ENCODE measurements at places on chromosomes 2 and 18.
A peak's percentile ranks its signal among the peaks of the same experiment; 100 is the strongest.

DNA sequence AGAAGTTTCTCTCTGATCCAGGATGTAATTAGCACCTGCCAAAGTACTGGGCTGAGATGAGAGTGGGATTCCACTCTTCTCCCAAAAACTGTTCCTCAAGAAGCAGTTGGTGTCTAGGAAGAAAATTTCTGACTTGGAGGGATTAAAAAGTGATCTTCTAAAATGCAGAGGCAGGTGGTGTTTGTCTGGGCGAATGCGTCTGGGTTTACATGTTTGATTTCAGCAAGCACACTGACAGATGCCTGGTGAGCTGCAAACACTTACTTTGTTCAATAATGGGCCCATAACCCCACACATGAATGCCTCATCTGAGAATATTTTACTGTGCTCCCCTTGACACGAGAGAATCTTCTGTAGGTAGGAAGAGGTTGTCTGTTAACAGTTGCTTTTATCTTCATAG is 24.3 kb upstream of the KCNF1 start:
- no peak for DNase-seq

DNA sequence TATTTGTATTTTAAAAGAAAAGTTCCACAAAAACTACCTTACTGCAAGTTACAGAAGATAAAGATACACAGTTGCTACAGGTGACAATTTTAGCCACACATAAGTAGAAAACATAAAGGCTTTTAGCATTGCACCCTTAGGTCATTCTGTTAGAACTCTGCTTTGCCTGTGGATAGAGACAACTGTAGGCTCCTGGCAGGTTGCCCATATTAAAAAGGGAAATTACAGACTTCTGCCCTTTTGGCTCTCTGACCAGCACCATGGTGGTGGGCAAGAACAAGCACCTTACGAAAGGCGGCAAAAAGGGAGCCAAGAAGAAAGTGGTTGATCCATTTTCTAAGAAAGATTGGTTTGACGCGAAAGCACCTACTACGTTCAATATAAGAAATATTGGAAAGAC is 223.3 kb downstream of the MC4R start:
- no peak for DNase-seq

DNA sequence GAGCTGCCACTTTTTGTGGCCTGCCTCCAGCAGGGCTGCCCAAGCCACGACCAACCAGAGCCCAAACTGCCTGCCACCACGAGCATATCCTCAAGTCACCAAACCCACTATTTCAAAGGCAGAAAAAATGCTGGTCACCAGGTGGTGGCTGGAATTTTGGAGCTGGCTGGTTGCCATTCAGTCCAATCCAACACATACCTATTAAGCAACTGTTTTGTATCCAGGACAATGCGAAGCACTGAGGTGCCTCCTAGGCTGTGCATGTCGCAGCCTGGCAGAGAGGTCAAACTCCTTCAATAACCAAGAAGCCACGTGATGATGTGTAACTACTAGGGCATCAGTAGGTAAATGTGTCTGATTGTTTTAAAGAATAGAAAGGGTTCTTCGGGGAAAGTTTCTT is 108.3 kb upstream of the PPP1CB start:
- no peak for DNase-seq

GRCh38 chr2:120345608-120346007 is 328 bp upstream of the INHBB start:
- DNase-seq = no peak

DNA sequence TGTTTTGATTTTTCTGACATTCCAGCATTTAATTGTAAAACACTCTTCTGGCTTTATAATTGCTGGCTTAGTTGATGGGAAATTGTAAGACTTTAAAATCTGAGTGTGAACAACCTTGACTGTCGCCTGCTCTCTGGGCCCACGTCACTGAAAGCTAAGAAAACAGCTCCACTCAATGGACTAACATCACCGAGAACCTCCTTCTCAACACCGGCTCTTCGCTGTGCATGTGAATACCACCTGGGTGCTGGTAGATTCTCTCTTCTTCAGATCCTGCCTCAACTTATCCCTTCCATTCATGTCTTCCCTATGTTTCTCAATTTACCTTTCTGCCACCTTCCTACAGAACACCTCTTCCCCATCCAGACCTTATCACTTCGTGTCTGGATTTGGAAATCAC is 523.1 kb upstream of the ID2 start:
- no peak for DNase-seq

GRCh38 chr2:219125225-219125885 is 35.3 kb downstream of the NHEJ1 start:
- no peak for DNase-seq

DNA sequence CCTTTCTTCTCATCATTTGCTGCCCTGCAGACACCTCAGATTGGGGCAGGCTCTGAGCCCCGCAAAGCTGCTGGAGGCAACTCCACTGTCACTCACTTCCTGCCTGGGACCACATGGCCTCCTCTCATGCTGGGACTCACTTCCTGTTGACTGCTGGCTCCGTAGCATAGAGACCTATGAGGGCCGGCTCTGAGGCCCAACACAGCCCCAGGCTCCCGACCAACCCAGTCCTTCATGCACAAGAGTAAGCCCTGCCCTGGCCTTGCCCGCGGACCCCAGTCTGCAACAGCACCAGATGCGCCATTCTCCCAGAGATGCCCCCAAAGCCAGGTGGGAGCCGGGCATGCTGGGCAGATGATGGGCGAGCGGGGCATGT is 55.7 kb downstream of the DNMT3A start:
- DNase-seq = peak; percentile 73

DNA sequence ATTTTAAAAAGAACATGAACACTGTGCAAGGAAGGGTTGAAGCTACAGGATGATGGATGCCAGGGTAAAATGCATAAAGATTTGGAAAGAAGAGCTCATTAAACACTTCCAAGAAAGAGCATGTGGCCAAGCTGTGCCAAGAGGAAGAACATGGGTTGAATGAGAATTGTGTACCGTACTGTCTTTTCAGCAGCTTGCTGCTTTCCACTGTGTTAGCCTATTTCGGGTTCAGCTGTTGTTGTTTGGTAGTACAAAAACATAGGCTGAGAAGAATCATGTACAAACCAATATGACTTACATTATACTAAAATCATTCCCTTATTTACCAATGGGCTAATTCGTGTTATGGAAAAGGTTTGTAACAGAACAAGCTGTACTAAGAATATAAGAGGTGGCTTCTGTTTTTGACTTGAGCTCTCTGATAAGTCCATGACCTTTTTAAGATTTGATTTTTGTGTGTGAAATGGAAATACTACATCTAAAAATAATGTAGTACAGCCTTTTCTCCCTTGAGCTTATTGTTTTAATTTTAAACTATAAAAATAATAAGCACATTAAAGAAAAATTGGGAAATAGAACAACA is 188.3 kb upstream of the STON1 start:
- no peak for DNase-seq

DNA sequence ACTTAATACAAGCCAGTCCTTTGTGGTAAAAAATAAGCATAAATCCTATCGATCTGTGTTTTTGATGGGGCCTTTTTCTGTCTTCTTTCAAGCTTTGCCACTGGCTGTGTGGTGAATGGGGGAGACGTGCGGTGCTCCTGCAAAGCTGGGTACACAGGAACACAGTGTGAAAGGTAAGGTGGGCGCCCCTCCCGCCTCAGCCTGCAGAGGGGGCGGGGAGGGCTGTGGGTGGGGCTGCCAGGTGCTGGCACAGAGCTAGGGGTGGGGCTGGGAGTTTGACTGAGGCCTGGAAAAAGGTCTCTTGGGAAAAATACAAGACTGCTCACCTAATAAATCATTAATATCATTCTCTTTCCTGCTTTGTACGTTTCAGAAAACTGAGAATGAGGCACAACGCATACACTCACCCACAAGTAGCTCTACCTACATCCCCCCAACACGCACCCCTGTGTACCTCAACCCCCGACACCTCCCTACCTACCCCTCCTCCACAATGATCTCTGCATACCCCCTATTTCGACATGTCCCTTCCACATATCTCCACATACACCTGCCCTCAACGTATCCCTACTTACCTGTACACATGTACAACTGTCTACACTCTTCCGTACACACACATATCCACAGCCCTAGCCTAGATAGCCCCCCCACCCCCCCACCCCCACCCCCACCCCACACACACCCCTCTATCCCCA is 129.7 kb upstream of the TTC39C start:
- DNase-seq = no peak

DNA sequence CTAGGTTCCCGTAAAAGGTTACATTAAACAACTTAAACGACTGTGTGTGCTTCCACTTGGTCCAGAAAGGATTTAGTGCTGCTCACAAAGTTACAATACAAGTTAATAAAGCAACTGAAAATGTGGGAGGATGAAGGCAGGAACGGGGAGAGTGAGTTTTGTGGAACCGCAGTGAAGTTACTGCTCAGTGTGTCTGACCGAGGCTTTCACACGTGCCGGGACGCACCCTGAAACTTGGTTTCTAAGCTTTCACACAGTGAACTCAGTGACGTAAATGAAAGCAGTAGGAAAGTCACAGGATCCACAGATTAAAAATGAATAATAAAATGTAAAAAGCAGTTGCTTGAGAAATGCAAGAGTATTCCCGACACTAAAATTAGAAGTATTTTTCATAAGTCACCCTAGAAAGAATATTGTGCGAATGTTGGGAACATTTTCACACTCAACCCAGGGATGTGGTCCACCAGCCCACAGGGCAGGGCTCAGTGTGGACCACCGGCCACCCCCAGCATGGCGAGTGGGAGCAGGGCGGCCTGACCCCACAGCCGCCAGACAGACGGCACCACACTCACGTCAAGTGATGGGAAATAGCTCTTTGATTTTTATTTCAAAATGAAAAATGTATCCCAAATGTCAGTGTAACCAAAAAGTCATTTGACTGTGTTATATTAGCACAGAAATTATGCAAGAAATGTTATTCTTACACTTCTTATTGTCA is 32.6 kb upstream of the CHMP1B start:
- peak; percentile 11 for DNase-seq

GRCh38 chr2:21607572-21607971 is 483.8 kb downstream of the TDRD15 start:
- no peak for DNase-seq

DNA sequence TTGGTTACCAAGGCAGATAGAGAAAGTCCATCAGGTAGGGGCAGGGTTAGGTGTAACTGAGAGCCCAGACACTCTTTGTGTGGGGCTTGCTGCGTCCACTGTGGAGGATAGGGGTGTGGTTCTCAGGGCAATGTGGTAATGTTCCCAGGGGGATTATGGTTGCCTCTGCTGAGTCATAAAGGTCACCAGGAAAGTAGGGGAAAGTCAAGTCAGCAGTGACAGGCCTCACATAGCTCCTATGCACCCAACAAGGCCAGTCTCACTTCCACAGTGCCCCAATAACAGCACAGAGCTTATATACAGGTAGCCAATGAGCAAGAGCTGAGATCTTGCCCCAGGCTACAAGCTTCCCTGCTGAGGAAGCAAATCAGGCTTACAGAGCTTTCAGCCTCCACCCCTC is 1438.0 kb upstream of the ZEB2 start:
- DNase-seq = no peak

DNA sequence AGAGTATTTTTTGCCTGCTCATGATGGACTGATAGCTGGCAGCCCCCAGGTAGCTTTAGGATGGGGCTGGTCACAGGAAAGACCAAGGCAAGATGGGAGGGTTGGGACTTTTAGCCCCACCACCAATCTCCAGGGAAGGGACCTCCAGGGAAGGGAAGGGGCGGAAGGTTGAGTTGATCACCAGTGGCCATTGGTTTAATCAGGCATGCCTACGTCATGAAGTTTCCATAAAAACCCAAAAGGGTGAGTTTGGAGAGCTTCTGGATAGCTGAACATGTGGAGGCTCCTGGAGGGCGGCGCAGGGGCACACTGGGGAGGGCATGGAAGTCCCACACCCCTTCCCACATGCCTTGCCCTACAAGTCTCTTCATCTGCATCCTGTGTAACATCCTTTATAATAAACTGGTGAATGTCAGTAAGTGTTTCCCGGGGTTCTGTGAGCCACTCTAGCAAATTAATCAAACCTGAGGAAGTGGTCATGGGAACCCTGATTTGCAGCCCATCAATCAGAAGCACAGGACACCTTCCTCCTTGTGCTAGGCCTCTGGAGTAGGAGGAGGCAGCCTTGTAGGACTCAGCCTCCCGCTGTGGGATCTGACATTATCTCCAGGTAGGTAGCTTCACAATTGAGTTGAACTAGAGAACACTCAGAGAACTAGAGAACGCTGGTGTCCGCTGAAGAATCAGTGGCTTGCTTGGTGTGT is 30.3 kb downstream of the RAB31 start:
- DNase-seq = no peak

- no peak for DNase-seq
These were observed 6.8 kb upstream of the NEU2 start for GRCh38 chr2:233025706-233026105.
